Activated naive CD4-positive, alpha-beta T cell treated with anti-CD3 and anti-CD28 coated beads, Interleukin-2, amount 50 U/mL, for 16 hours (primary cell): ENCODE measurements at places on chromosomes 4 and X.

DNA sequence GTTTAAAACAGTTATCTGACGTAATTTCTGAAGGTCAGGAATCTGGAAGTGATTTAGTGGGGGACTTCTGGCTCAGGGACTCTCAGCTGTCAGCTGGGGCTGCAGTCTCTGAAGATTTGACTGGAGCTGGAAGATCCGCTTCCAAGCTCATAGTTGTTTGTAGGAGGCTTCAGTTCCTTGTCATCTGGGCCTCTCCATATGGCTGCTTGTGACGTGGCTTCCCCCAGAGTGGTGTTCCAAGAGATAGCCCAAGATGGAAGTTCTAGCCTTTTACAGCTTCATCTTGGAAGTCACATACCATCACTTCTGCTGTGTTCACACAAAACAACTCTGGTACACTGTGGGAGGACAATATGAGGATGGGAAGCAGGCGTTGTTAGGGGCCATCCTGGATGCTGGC is 2.1 kb downstream of the MPC1L start:
- no peak for DNase-seq

DNA sequence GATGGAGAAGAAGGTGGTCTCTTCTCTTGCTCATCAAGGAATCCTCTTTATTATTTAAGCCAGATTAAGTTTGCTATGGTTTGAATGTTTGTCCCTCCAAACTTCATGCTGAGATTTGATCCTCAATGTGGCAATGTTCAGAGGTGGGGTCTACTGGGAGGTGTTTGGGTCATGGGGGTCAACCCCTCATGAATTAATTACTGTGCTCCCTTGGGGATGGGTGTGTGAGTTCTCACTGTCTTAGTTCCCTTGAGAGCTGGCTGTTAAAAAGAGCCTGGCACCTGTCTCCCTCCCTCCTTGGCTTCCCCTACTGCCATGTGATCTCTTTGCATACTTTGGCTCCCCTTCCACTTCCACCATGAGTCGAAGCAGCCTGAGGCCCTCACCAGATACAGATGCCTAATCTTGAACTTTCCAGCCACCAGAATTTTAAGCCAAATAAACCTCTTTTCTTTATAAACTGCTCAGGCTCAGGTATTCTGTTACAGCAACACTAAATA is 36.0 kb upstream of the CD38 start:
- DNase-seq = no peak

DNA sequence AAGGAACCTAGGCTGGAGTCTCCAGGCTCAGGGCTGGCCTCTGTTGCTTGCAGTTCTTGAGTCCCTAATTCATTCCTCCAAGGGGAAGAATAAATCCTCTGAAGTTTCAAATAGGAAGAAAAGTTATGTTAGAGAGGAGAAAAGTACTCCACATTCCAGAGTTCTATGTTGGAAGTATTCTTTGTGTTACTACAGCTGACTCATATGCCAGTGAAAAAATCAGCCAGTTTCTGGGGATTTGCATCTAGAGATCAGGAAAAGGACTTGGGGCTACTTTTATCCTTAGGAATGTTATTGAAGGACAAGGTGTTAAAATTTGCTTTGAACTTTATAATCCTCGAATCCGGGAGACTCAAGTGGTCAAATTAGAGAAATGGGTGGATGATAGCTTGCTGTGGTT is 11.7 kb upstream of the NUDT9 start:
- DNase-seq = no peak

DNA sequence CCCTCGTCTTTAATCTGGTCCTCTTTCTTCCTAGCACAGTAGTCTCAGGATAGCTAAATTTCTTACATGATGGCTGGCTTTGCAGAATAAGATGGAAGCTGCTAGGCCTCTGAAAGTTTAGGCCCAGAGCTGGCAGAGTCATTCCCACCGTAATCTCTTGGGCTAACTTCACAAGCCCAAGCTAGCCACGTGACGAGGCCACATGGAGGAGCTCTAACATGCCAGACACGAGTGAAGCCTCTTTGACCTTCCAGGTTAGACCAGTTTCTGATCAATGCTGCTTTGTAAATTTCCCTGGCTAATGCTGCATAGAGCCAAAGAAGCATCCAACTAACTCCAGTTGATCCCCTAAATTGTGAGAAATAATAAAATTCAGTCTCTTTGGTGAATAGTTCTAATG is 9.5 kb upstream of the CENPE start:
- DNase-seq = no peak

DNA sequence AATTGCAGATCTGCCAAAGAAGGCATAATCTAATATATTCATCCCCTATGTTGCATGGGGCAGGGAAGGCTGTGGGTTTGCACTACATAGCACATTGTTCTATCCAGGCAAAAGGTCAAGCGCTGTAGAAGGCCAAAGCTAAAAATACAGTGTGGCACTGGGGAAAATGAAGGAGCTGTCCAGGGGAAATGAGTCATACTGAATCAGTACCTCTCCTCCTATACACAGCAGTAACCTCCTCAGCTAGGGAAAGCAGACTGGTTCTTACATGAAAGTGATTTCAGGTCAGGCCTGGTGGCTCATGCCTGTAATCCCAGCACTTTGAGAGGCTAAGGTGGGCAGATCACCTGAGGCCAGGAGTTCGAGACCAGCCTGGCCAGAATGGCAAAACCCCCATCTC is 31.0 kb upstream of the SLC25A4 start:
- no peak for DNase-seq

GRCh38 chrX:16853537-16853936 is 16.6 kb downstream of the RBBP7 start:
- no peak for DNase-seq

DNA sequence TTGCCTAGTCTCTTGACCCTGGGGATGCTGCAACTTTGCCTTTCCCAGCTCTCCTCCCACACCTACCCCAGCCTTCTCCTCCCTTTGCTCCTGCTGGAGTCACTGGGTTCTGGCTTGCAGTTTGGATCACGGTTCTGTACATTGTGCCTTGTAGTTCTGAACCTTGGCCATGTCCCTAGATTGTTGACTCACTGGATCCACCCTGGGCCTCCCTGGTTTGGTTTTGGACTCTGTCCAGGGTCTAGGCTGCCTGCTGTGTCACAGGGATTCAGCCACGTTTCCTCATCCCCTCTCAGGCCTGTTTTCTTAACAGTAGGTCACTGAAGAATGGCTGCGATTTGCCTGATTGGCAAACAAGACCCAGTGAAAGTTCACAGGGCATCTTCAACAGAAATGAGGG is 11.5 kb upstream of the GABRE start:
- DNase-seq = no peak

DNA sequence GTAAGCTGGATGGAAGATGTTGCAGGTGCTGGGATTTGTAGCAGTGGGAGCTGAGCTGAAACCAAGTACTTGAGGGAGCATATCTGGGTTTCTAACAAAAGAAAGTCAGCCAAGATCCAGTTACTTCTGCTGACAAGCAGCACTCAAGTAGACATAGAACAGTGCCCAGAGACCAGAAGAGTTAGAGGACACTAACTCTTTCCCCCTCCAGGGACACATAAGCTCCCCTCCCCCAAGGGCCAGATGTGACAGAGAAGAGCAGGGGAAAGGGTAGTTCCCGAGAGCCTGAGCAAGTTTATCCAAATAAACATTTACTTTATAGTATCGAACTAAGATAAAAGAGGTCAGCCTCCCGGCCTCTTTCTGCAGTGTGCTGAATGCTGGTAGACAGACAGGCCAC is 12.2 kb downstream of the TRPC3 start:
- DNase-seq = no peak

GRCh38 chrX:110145854-110146253 is 142.9 kb downstream of the TMEM164 start:
- DNase-seq = peak; percentile 12

GRCh38 chr4:77671051-77671450 is 65.4 kb downstream of the CXCL13 start:
- DNase-seq = no peak

DNA sequence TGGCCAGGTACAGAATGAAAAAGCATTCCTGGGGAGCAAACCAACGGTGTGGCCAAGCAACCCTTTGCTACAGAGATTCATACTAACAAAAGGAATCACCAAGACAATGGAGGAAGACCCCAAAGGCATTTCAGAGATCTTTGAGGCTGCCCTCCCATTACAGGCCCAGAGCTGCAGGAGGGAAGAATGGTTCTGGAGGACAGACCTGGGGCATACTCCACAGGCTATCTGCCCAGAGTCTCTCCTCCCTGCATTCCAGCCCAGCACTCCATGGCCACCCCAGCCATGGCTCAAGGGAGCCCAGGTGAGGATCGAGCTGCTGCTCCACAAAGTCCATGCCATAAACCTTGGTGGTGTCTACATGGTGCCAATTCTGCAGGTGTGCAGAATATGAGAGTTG is 81.9 kb downstream of the ATP11C start:
- no peak for DNase-seq

DNA sequence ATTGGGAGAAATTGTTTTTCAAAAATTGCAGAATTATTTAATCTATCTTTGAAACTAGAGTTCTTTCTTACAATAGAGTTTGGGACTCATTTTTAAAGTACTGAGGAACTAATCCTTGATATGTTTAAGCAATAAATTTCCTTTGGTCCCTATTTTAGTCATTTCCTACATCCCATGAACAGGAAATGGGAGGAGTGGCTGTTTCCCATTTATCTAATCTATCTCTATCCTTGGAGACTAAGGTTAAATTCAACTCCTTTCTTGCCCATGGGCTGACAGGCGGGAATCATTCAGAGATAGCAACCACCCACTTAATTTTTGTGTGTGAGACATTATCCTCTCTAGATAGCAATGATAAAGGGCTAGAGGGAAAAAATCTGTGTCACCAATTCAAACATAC is 131.6 kb upstream of the EMCN start:
- no peak for DNase-seq

GRCh38 chr4:38015886-38016515 is 55.8 kb downstream of the PTTG2 start:
- DNase-seq = no peak

DNA sequence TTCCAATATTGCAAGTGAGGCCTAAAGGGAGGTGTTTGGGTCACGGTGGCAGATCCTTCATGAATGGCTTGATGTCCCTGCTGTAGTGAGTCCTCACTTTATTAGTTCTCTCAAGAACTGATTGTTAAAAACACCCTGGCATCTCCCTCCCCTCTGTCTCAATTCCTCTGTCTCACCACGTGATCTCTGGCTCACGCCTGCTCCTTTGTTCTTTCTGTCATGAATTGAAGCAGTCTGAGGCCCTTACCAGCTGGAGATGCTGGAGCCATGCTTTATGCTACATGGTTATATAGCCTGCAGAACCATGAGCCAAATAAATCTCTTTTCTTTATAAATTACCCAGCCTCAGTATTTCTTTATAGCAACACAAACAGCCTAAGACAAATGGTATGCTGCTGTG is 980.7 kb upstream of the GRIA3 start:
- DNase-seq = no peak

GRCh38 chrX:100208076-100208475 is 202.0 kb downstream of the PCDH19 start:
- no peak for DNase-seq

- no peak for DNase-seq
Observed at GRCh38 chrX:131219271-131219670, 69.8 kb downstream of the IGSF1 start.

GRCh38 chr4:16582526-16582925 is 315.9 kb downstream of the LDB2 start:
- DNase-seq = no peak
